ENCODE measurements at places on chromosomes 5 and 9.

DNA sequence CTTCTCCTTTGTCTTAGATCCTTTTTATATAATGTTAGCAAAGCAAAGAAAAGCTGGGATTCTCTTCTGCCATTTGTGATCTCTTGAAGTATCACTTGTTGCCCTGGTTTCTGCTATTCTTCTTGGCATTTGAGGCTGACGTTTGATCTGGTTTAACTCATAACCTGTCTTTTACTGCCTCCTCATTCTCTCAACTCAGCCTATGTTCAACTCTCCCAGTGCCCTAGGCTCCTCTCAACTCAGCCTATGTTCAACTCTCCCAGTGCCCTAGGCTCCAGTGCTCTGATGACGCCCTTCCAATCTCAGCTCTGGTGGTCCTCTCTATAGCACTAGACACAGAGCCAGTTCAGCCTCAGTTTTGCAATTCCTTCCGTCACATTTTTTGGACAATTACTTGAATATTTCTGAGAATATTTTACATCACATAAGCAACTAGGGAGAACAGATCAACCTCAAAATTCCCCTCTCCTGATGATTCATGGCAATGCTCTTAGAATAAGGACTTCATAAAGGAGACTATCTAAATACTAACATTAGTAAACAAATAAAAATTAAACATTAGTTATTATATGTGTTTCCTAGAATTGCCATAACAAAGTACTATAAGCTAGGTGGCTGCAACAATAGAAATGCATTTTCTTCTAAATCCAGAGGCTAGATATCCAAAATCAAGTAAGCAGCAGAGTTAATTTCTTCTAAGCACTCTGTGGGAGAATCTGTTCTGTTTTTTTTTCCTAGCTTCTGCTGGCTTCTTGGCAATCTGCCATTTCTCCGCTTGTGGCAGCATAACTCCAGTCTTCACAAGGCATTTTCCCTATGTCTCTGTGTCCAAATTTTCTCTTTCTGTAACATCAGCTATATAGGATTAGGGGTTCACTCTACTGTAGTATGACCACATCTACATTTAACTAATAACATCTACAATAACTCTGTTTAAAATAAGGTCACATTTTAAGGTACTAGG, 662.1 kb upstream of the FTMT start:
- DNase-seq, result no peak

GRCh38 chr9:95265960-95266359, 51.5 kb downstream of the FANCC start:
- DNase-seq, result no peak

- DNase-seq, result no peak
These were observed 100.7 kb upstream of the CKMT2 start for GRCh38 chr5:81132381-81132780.

GRCh38 chr9:81559709-81560108, 129.6 kb downstream of the TLE1 start:
- DNase-seq, result no peak

GRCh38 chr5:150121448-150122157, 34.0 kb downstream of the PDGFRB start:
- no peak for DNase-seq

- no peak for DNase-seq
These were observed 716.4 kb downstream of the SEMA5A start for GRCh38 chr5:8829323-8830029.

- DNase-seq, result no peak
These were observed 228.5 kb downstream of the COMMD10 start for GRCh38 chr5:116313366-116313765.

GRCh38 chr5:57754616-57755015, 272.0 kb upstream of the ACTBL2 start:
- DNase-seq, result no peak

DNA sequence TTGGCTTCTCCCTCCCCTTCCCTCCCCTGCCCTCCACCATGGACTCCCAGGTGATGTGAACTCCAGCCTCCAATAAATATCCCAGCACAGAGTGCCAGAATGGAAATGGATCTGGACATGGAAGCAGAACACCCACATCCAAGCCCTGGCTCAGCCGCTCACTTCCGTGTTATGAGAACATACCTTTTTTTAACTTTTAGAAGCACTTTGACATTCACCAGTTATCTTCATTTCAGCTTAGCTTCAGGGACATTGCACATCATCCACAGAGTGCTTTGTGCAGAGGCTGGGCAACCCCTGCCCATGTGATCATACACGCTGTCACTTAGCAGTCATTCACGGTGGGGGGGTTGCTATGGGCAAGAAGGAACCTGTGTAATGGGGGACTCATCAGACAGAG, 9.1 kb downstream of the AFAP1L1 start:
- no peak for DNase-seq

DNA sequence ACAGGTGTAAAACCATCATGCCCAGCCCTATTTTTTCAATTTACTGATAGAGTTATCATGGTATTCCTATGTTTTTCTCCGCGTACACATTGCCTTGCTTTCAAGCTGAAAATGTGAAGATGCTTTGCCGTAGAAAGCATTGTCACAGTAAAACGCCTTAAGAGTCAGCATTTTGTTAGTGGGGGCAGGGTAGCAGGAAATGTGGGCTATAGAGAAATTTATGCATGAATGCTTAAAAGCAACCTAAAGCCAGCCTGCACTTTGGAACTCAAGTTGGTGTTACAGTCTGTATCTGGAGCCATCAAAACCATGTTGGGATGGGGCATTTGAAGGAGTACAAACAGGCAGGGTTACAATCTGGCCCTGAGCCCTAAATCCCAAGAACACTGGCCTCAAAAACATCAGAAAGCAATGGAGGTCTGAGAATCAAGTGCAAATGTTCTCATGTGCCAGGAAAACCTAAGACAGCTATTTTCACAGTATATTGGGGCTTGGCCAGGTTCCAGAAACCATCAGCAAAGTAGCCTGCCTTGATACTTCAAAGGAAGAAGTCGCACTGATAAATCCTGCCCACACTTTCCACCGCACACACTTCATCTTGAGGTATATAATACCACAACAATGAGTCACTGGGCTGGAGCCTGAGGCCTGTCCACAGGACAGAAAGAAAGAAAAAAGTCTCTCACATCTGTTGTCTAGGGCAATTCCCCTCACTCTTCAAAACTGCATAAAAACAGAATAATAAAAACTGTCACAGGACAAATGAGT, 313.8 kb downstream of the ENC1 start:
- DNase-seq, result peak; percentile 52

DNA sequence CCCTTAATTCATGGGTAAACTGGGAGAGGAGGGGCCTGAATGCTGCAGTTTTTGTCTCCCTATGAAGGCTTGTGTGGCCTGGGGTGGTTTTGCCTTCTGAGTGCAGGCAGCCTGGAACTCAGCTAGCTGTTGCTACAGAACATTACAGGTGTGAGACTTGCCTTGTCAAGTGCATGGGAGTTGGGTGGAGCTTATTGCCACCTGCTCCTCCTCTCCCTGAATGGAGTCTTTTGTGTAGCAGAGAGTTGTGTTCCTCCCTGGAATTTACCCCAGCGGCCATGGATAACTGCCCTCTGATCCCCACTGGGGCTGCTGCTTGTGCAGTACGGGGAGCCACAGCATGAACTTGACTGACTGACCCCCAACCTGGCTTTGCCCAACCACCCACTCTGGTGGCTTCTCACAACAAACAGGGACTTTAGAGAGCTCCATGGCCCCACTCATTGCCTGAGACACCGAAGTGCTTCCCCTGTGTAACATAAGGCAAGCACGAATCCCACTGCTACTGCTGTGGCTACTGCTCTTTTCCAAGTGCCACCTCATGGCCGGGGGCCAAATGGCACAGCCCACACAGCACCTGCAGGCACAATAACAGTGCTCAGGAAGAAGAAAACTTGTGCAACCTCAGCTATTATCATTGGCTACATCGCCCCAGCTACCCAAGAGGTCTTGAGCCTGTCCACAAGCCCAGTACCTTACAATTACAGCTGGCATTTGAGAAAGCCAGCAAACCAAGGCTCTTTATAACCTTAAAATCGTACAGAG, 942.9 kb downstream of the CDH18 start:
- no peak for DNase-seq

DNA sequence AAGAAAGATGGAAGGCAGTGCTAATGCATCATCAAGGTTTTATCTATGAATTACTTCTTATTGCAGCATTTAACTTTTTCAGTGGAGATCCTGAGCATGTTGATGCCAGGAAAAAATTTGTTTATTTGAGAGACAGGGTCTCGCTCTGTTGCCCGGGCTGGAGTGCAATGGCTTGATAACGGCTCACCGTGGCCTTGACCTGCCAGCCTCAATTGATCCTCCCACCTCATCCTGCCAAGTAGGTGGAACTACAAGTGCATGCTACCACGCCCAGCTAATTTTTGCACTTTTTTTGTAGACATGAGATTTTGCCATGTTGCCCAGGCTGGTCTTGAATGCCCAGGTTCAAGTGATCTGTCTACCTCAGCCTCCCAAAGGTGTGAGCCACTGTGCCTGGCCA, 47.2 kb downstream of the AOPEP start:
- DNase-seq, result no peak

DNA sequence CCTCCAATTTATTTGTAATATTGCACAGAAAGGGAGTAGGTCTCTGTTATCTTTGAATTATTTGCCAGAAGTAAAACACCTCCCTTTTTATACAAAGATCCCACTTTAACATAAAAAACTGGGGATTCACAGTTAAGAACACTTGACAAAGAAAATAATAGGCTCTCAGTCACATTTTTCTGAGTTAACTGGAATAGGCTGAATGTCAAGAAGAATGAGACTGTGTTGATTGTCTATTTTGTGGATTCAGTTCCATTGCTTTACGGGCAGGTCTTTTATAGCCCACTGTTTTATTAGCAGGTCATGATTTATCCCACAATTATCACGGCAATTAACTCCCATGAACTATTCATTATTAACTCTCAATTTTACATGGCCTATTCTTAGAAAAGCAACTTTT, 427.4 kb downstream of the CTNND2 start:
- DNase-seq, result no peak

- DNase-seq, result no peak
These were observed 47.5 kb upstream of the ADRB2 start for GRCh38 chr5:148778882-148779281.

DNA sequence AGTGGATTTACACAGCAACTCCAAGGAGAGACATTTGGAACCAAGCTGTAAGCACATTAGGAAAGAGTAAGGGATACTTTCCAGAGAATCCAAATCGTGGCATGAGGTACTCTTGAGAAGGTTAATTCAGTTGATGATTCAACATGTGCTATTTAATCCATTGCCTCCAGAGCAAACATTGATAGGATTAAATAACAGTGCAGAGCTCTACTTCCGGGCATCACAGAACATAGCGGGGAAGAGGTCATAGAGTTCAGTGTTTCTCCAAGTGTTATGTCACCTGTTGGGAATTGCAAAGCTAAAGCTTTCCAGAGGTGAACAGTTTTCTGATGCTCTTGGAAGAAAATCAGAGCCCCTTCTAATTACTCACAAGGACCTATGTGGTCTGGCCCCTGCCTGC, 127.5 kb downstream of the PPP2R2B start:
- no peak for DNase-seq

GRCh38 chr5:74122979-74123590, 497.1 kb downstream of the ARHGEF28 start:
- DNase-seq, result no peak

DNA sequence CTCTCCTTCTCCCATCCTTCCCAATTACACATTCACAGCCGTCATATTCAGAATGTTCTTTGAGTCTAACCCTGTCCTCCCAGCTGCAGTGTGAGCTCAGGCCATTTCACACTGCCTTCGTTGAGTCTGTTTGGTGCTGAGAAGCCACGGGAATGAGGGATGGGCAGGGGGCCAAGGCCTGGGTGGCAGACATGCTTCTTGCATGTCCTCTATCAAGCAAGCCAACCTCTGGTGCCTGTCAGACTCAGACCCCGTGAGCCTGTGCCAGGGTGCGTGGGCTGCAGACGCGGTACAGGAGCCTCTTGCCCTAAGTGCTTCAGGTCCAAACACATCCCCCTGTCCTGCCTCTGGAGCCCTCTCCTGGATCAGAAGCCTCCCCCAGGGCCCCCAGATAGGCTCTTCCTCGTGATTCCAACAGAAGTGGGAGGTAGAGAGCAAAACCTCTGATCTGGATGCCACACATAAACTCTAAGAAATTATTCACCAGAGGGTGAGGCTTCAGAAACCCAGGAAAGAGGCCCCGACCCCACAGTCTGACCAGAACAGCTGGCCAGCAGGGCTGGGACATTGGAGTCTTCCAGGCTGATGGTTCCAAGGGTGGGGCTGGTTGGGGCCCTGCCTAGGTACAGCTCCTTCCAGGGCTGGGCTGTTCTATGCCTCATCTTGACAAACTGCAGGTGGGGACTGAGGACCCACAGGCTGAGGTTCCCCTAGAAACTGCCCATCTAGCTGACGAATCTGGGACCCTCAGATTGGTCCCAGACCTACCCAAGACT, 46.7 kb upstream of the CDKN2AIPNL start:
- no peak for DNase-seq

GRCh38 chr9:77947651-77948050, 84.0 kb downstream of the GNAQ start:
- no peak for DNase-seq

GRCh38 chr5:133331941-133332340, 280.1 kb downstream of the HSPA4 start:
- DNase-seq, result no peak

DNA sequence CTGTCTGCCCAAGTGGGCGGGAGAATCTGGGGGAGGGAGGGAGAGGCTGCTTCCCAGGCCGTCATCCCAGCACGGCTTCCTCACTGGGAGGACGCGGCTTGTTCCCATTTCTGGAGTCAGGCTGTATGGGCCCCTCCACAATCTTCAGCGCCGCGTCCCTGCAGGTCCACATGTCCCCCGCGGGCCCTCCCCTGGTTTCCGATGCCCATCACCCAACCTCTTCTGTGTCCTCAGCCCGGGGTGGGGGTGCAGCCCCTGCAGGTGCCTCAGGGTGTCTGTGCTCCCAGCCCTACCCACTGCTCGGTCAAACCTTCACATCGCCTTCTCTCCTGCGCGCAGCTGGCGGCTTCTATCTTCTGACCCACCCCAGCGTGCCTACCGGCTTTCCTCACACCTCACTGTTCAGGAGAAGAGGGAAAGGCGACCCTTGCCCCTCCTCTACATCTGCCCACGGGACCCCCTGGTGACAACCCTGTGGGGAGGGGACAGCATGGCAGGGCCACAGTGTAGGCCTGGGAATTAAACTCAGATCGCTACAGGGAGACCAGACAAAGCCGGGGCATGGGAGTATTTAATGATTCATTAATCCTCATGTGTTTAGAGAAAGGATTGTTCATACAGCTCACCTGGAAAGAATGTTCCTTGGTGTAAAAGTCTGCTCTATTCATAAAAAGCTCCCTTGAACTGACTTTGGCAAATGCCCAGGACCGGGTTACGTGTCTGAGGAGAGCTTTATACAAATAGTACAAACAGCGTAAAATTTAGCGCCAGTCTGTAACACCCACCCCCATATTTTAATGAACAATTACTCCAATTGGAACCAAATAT, 145.1 kb downstream of the IRX1 start:
- DNase-seq, result no peak

GRCh38 chr9:9631284-9631683, 981.5 kb downstream of the PTPRD start:
- DNase-seq, result no peak

- no peak for DNase-seq
These were observed 105.2 kb downstream of the CDK5RAP2 start for GRCh38 chr9:120474591-120475243.
